ENCODE measurements at places on chromosomes 12 and 14.

DNA sequence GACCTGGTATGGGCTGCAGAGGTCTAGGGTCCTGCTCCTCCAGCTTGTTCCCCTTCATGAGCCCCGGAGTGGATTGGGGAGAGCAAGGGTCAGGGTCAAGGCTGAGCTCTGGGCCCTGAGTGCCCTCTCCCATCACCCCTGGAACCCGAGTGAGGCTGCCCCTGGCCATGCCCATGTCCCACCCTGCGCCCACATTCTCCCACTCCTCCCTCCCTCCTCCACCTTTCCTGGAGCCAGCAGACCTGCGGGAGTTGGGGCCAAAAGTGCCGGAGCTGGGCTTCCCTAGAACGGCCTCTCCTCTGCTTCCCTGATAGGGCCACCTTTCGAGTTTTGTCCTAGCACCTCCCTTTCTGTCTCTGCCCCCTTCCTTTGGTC lies 590 bp downstream of the SCNN1A start:
- no peak for DNase-seq

DNA sequence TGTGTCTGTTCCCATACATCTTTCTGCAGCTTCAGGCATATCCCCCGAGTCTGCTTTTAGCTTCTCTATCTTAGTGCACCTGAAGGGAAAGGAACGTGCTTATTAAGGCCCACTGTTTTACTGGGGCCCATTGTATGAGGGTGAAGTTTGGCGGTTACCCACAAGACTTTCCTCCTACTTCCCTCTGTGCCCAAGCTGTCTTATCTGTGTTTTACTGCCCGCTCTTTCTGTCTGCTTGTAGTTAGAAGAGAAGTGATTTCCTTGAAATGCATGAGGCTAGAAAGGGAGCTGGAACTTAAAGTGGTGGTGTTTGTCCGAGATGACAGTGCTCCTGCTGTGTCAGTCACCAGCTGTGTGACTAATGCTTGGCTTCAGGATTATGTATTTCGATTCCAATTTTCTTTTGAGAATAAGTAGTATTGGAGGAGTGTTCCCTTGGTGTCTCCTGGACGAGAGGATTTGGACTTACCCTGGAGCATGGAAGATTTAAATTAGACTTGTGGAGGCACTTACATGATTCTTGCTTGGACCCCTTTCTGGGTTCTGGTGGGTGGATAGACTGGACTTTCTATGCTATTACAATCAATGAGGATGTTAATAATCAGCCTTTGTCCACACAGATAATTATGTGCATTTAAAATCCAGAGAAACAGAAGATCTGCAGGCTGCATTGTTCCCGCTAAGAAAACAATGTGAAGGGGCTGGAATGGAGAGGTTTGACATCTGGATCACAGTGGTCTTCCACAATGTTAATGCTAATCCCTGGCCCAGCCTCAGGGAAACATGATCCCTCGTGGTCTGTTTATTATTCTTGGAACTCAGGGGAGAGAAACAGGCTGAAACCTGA lies 13.9 kb upstream of the KRT86 start:
- DNase-seq, result no peak

DNA sequence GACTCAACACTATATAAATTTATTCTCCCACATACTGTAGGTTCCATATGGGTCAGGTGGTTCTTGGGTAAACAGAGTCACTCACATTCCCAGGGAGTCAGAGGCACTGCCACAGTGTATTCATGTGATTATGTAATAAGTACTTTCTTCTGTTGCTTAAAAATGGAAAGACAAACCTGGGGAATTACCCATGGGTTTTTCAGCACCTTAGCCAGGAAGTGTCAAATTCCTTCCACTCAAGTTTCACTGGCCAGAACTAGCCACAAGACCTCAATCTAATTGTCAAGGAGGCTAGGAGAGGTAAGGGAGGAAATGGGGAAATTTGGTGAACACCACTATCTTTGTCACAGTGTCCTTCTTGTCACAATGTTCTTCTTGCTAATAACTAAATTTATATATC lies 333.2 kb upstream of the MDGA2 start:
- no peak for DNase-seq

DNA sequence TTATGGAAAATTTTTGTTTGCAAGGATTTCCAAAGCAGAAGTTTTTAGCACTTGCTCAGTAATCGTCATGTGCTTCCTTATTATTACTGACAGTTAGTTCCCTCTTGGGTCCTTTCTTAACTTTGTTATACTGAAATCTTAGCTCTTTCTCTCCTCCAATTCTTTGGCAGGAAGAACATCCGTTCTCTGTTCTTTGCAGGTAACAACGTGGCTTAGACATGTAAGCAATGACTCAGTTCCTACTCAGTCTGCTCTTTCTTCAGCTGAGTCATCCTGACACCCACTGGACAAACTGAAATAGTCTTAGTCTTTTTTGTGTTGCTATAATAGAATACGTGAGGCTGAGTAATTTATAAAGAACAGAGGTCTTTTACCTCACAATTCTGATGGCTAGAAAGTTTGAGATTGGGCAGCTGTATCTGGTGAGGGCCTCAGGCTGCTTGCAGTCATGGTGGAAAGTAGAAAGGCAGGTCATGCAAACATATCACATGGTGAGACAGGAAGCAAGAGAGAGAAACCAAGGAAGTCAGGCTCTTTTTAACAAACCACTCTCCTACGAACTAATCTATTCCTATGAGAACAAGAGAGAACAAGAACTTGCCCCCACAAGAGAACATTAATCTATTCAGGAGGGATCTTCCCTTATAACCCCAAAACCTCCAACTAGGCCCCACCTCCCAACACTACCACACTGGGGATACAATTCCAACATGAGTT lies 49.2 kb downstream of the TESPA1 start:
- no peak for DNase-seq

- DNase-seq, result no peak
Measured at GRCh38 chr14:44854114-44854513, 107.6 kb downstream of the KLHL28 start.

DNA sequence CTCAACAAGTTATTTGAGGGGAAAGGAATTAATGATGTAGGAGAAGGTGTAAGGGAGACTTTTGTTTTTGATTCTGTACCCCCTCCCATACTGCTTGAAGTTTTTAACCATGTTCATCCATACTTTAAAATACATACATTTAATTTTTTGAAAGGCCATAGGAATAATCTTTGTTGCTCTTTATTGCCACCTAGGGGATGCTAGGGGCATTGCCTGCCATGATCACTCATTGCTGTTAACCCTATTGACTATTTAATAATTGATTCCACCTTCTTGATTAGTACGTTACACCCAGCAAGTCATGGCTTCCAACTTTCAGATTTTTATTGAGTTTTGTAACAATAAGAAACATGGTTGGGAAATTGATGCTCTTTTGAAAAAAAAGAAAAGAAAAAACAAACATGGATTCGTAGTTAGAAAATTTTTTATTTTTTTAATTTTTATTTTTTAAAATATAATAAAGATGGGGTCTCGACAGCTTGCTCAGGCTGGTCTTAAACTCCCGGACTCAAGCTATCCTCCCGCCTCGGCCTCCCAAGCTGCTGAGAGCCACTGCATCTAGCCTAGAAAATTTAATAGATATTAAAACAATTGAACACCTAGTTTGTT lies 8.5 kb upstream of the PRKAB1 start:
- DNase-seq, result peak; percentile 30

GRCh38 chr14:90599748-90600507 lies 203.1 kb downstream of the CALM1 start:
- no peak for DNase-seq

Measured in neural crest cell (in vitro differentiated cells).